Small intestine (tissue), 16 donors: ENCODE measurements at places on chromosomes 1 and 21.
A peak's percentile ranks its signal among the peaks of the same experiment; 100 is the strongest.

GRCh38 chr1:235051521-235051920 is 77.1 kb downstream of the TOMM20 start:
- DNase-seq = no peak

GRCh38 chr21:38810034-38810825 is 4.5 kb downstream of the ETS2 start:
- no peak for DNase-seq

DNA sequence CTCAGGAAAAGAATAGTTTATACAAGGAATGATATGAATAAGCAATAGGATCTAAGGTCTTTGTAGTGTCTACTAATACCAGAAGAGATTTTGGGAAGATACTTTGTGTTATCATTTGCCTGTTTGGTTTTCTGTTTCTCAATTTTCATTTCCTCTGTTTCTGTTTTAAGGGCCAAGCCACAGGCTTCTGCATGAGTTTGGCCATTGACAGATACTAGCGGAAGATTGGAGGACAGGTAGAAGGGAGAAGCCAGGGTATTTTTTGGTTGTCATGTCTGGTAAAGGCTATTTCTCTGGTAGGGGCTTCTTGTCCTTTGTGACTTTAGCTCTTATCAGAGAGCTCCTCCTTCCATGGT is 51.4 kb downstream of the HS2ST1 start:
- DNase-seq = no peak

- DNase-seq = no peak
These were observed 84.0 kb downstream of the PHTF1 start for GRCh38 chr1:113675302-113675701.

DNA sequence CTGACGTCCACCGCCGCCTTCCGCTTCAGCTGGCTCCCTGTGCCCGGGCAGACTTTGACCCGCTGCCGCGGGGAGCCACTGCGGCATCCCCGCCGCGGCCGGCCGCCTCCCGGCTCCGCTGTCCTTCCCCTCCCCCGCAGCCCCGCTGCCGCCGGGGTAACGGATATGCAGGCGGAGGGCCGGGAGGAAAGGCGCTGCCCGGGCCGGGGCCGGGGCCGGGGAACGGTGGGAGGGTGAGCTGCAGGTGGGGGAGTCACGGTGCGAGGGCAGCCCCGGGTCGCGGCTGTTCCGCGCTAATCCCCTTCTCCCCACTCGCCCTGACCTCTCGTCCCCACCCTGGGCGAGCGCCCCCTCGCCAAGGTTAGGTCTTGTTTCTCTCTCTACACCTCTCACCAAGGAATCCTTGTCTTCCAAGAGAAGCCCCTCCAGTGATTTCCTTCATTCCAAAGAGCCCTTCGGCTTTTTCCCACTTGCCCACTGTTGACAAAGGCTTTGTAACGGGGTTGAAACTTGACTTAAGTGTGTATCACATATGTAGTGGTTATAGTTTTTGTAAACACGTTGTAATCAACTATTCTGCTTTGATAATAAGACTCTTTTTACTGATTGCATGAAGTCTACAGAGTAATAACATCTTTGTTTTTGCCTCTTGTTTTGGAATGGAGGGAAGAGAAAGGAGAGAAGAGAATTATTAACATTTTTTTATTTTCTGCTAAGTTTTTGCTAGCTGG is 669 bp downstream of the XPR1 start:
- DNase-seq = peak; percentile 72

GRCh38 chr1:16955186-16955585 is 25.2 kb downstream of the MFAP2 start:
- DNase-seq = no peak

- no peak for DNase-seq
These were observed 326.6 kb downstream of the CAMTA1 start for GRCh38 chr1:7111853-7112252.

DNA sequence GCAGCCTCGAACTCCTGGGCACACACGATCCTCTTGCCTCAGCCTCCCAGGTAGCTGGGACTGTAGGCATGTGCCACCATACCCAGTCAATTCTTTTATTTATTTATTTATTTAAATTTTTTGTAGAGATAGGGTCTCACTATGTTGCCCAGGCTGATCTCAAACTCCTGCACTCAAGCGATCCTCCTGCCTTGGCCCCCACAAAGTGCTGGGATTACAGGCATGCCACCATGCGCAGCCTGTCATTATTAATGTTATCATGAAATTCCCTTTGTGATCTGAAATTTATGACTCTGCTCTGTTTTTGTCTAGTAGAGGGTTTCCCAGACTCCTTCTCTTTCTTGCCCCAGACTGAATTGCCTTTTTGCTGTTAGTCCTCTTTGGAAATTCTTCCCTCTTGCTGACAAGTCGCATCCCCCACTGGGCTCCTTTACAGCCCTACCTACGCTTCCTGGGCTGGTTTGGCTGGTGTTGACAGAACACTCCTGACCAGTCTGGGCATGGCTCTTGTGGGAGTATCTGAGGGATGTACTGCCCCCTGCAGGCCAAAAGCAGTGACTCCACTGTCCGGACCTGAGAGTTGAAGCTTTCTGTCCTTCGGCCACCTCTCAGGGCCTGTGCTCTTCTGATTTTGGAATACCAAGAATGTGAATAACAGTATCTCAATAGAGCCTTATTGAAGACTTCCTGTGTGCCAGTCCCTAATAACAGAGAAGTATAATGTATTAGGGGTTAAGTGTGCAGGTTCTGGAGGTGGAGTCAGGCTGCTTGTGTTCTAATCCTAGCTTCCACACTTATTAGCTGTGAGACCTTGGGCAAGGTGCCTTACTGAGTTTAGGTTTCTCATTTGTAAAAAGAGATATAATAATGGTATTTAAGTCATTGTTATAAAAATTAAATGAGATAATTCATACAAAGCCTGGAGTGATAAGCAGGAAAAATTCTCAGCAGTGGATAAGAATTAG is 28.2 kb downstream of the TCEANC2 start:
- peak; percentile 78 for DNase-seq
